ENCODE measurements at places on chromosomes 5 and 9.

GRCh38 chr5:14451871-14452270 lies 129.7 kb upstream of the OTULINL start:
- DNase-seq = no peak

DNA sequence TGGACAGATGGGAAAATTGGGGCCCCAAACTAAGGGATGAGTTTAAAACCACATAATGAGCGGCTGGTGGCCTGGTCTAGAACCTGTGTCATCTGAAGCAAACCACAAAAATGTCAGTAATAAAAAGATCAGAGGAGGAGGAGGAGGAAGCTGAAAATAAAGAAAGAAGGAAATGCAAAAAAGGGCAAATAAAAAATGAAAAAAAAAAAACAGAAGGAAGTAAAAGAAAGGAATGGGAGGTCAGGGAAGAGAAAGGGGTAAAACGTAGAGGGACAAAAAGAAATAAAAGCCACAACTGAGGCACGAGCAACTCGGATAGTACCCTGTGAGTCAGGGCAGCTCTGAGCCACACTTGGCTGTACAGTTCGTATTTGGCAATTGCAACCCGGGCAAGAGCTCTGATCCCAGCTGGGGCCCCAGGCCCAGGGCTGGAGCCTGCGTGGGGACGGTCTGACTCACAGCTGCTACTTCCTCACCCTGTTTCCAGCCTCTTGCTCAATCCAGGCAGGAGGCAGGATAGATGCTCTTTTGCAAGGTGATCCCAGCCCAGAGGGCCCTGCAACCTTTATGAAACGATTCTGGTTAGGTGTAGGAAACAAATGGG lies 137.9 kb upstream of the TRIM32 start:
- no peak for DNase-seq

DNA sequence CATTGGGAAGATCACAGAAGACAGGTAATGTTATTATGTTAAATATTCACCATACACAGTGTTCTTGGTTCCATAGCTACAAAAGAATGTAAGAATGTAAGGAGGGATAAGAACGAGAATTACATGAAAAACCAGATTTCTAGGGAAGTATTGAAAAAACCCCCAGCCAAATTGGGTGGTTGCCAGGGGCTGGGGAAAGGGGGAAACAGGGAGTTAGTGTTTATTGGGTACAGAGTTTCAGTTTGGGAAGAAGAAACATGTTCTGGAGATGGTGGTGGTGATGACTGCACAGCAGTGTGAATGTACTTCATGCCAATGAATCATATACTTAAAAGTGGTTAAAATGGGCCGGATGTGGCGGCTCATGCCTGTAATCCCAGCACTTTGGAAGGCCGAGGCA lies 40.3 kb downstream of the GLRX start:
- DNase-seq = no peak

DNA sequence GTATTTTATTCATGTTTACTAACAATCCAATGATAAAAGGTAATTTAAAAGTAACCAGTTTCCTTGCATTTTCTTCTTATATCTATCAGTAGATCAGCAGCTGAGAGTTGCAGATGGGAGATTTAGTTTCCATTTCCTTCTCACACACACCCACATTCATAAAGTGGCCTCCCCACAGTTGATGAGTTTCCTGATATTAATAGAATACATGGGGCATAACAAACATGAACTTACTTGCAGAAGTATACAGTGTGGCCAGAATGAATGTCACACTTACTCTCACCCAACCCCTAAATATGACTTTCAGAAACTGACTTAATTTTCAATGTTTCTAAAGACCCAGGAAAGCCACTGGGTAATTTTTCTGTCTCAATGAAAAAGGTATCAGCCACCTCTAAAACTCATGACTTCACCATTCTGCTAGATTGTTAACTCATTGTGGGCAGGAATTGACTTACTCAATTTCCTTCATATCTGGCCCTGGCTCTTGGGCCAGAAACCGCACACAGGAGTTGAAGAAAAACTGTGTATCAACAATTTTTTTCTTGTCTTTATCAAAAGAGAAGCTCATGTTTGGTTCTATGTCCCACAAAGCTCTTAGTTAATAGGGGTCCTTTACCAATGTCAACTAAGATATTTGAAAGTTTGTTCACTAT lies 63.5 kb upstream of the OSMR start:
- DNase-seq = no peak

DNA sequence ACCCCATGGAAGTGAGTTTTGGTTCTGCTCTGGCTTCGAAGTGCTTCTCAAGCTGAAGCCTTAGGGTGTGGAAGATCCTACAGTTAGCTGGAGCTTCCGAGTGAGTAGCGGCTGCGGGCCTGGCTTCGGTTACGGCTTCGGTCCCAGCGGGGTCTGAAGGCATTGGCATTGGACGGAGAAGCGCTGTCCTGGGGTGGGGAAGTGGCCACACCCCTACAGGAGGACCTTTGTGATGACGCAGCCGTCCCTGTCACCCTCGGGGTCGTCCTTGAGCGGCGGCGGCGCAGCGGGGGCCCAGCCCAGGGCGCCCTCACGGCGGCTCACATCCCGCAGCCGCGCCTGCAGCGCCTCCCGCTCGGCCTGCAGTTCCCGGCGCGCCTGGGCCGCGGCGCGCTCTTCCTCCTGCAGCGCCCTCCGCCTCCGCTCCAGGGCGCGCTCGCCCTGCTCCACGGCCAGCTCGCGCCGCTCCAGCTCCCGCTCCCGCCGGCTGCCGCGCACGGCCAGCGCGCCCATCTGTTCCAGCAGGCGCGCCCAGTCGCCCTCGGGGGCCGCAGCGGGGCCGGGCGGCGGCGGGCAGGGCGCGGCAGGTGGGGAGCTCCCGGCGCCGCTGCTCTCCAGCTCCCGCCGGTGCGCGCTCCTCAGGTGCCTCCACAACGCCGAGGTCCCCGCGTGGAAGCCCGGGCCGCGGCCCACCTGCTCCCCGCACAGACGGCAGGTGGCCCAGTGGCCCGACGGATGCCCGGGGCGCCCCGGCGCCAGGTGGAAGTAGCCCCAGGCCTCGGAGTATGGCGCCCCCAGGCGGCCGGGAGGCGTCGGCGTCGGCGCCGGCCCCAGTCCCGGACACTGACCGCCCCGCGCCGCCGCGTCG lies 9.9 kb downstream of the ZBED3 start:
- DNase-seq = peak; percentile 28

- no peak for DNase-seq
Observed at GRCh38 chr9:111598733-111599091, 735 bp downstream of the PTGR1 start.

- no peak for DNase-seq
Observed at GRCh38 chr9:130050462-130050861, 3.2 kb upstream of the GPR107 start.

- peak; percentile 43 for DNase-seq
Observed at GRCh38 chr5:78295035-78295961, 800 bp upstream of the AP3B1 start.
